ENCODE measurements at places on chromosomes 11 and 22.

GRCh38 chr11:129425214-129425613 lies 49.6 kb downstream of the BARX2 start:
- no peak for DNase-seq

DNA sequence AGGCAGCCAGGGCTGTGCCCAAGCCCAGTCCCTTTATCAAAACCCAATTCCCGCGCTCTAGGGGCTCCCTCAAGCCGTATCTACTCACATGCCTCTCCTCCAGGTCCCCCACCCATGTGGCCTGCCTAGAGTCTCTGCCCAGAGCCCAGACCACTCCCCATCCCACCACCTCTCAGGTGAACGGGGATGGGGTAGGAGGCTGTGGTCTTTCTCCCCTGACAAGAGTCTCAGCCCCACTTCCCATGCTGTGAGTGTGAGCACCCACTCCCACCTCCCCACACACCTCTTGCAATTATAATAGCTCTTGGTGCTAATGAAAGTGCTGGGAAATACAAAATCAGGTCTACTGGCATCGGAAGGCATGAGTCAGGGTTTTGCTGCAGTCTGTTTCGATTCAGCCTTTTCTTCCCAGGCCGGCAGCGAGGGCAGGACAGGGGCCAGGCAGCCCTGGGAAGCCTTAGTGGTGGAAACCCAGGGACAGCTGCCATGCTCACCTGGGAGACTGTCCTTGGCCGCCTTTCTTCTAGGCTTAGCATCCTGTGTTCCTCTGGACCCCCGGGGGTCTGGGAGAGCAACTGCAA lies 16.7 kb upstream of the TMPRSS4 start:
- no peak for DNase-seq

- DNase-seq, result no peak
These were observed 12.1 kb downstream of the CWC15 start for GRCh38 chr11:94961255-94961654.

GRCh38 chr11:73856031-73856567 lies 20.5 kb downstream of the COA4 start:
- no peak for DNase-seq

DNA sequence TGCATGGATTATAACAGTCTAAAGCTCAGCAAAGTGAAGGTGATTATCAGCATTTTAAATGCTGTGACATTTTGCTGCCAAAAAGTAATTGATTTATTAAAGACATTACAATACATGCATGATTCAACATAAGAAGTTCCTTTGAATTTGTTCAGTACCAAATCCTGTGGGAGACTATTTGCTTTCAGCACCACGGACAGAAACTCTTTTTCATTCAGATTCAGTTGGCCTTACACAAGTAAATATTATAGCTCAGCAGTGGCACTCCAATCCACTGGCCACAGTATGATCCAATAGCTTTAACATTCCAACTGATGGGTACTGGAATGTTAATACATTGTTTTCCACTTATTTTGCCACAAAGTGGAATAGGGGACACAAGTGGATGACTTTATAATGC lies 806.7 kb downstream of the NTM start:
- DNase-seq, result no peak

DNA sequence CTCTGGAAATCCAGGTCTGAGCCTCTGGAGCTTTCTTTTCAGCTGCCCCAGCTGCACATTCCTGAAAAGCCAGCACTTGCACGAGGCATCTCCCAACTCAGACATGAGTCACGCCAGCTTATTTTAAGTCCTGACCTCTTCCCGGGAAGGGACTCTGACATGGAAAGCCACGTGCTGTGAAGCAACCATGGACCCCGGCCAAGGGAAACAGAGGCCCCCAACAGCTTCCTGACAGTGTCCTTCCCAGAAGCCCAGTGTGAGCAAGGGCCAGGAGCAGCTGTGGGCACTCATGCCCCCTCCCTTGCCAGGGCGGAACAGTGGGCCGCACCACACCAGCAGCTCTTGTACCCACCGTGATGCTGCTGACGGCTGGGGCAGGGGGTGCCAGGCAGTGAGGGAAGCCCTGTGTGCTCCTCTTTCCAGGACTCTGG lies 118.8 kb upstream of the CADM1 start:
- DNase-seq, result no peak

DNA sequence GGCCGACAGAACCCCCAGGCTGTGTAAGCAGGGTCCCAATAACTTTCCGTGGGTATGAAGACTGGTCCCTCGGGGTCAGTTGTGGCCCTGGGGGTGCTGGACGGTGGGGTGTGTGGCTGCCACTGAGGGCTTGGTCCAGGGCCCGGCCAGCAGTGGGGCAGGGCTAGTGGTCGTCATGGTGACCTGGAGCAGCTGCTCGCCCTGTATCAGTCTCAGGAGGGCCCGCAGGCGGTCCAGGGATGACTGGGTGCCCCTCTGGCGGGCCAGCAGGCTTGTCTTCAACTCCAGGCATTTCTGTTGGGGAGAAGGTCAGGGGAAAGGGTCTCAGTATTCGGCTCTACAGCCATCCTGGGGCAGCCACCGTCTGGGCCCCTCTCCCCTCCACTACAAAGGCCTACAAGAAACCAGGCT lies 126.8 kb downstream of the PHF21B start:
- no peak for DNase-seq

GRCh38 chr11:35114906-35115687 lies 23.9 kb upstream of the CD44 start:
- no peak for DNase-seq

Data from activated CD4-positive, alpha-beta T cell treated with anti-CD3 and anti-CD28 coated beads for 1 hour (primary cell).